ENCODE measurements at places on chromosomes 12 and 14.

DNA sequence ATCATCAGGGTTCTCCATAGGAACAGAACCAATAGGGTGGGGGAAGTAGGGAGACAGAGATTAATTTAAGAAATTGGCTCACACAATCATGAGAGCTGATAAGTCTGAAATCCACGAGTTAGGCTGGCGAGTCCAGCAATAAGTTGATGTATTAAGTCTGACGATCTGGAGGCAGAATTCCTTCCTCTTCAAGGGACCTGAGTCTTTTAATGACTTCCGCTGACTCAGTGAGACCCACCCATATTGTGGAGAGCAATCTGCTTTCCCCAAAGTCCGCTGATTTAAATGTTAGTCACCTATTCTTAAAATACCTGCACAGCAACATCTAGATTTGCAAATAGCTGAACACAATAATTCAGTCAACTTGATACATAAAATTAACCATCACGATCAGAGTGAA lies 97.8 kb downstream of the SPTSSA start:
- DNase-seq, result no peak

DNA sequence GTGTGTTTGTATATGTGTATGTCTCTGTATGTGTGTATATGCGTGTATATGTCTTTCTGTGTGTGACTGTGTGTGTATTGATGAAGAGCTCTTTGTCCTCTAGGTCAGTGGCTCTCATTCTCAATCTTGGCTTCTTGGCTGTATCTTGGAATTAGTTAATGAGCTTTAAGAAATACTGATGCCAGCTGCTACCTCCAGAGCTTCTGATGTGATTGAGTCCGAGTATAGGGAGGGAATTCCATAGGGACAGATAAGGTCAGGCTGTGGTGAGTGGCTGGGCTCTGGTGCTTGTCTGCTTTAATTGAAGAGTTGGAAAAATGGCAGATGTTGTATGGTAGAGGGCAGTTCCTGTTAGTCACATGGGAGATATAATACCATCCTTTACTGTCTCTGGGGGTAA lies 140.1 kb downstream of the C12orf75 start:
- DNase-seq, result no peak

GRCh38 chr14:55715889-55716288 lies 135.9 kb downstream of the KTN1 start:
- no peak for DNase-seq

DNA sequence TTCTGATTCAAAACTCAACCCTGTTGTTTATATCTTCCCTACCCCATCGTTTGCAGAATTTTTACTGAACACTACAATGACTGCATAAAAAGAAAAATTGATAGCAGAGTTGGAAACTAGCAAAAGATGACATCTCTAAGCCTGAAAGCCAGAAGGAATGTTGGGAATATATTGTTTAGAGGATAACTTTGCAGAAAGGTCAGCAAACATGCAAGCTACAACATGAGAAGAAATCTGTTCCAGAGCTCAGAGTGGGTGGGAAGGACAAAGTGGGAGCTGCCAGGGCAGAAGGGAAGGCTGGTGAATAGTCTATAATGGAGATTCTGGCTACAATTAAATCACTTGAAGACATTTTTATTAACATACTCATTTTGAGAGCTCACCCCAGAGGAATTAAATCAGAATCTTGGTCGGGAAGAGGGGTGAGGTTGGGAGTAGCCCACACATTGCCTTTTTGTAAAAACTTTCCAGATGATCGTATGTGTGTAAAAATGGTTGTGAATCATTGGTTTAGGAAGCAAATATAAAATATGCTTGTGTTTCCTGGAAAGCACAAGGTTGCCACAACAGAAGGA lies 574.8 kb downstream of the FLRT2 start:
- DNase-seq, result no peak

DNA sequence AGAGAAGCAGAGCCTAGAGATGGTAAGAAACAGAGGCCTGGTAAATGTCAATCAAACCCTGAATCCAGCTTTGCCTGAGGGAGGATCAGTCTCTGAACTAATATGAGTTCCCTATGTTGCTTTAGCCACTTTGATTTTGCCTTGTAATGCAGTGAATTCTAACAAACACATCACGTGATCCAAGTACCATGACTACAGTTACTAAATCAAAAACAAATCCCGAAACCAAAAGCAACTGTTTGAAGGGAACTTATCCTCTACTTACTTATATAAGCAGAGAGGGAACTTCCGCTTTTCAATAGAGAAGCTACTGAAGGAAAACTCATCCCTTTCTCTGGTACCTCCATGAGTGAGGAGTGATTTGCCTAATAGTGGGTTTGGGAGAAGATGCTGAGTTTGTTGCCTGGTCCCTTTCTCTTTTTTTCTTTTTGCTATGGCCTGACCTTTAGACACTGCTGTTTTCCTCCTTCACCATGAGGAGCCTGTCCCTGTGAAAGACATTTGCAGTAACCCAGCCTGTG lies 7.7 kb upstream of the PPTC7 start:
- DNase-seq, result no peak

- DNase-seq, result no peak
Observed at GRCh38 chr12:3604286-3604685, 113.3 kb downstream of the PRMT8 start.

GRCh38 chr12:29160230-29160629 lies 11.2 kb downstream of the FAR2 start:
- no peak for DNase-seq

DNA sequence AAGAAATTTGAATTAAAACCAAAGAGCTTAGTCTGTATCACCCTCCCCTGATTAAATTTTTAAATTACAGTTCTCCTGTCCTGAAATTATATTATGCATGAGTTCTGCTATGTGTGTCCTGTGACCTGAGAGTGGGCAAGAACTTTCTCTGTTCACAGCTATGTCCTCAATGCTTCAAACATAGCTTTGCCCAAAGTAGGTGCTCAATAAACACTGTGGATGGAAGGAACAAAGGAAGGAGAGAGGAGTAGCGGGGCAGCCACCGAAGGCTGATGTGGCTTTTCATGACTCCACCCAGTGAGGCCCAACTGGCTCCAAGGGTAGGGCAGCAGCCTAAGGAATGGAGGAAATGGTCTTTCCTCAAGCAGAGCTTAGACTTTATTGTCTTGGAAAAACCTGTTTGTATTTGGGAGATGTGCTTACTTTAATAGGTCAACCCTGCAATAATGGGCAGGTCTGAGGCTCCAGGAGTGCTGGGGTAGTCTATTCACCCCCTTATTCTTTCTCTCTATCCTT lies 7.6 kb upstream of the MARK3 start:
- no peak for DNase-seq

GRCh38 chr14:70931008-70931407 lies 23.7 kb downstream of the PCNX1 start:
- no peak for DNase-seq

DNA sequence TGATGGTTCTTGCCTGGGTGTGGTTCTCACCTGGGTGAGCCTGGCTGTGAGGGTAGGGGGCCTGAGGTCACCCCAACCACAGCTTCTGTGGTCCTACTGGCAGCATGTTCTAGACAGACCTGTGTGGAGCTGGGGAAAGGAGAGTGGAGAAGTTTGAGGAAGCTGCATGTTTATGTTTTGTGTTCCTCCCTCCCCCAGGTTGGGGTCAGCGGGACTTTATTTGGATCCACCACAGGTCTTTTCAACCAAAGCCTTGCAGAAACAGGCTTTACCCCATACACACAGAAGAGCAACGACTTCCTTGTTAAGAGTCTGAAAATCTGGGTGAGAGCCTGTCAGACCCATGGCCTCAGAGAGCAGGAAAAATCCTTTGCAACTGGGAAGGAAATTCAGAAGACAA lies 5.6 kb downstream of the CD9 start:
- DNase-seq, result no peak

DNA sequence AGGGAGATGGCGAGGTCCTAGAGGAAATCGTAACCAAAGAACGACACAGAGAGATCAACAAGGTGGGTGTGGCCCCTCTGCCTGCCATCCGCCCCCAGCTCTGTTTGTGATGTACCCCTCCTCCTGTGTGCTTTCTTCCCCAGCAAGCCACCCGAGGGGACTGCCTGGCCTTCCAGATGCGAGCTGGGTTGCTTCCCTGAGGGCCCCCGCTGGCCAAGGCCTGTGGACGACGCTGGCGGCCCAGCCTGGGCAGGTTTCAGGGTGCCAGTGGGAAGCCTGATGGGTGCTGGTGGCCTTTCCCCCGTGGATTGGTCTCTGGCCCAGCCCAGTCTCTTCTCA lies 2.0 kb downstream of the ARL6IP4 start:
- DNase-seq, result no peak

GRCh38 chr12:93785249-93786010 lies 108.3 kb downstream of the CRADD start:
- peak; percentile 27 for DNase-seq

GRCh38 chr12:116880817-116881324 lies 370 bp downstream of the HRK start:
- DNase-seq, result peak; percentile 50

DNA sequence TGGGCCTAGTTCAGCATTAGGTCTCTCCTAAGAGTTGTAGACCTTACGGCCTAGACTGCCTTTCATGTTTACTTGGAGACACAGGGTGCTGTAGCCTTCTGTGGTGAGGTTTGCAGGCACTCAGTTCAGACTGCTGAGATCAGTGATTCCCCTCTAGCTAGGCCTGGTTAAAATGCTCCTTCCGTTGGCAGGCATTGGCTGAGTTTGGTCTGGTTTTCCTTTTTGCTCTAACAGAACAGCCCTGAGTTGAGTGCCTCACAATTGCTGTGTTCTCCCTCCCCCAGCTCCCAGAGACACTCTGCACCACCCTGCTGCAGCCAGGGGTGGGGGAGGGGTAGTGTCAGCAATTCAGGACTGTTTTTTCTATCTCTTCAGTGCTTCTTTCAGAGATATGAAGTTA lies 178.9 kb upstream of the DYRK2 start:
- no peak for DNase-seq

- DNase-seq, result no peak
Observed at GRCh38 chr14:99643343-99643742, 1.6 kb upstream of the HHIPL1 start.

DNA sequence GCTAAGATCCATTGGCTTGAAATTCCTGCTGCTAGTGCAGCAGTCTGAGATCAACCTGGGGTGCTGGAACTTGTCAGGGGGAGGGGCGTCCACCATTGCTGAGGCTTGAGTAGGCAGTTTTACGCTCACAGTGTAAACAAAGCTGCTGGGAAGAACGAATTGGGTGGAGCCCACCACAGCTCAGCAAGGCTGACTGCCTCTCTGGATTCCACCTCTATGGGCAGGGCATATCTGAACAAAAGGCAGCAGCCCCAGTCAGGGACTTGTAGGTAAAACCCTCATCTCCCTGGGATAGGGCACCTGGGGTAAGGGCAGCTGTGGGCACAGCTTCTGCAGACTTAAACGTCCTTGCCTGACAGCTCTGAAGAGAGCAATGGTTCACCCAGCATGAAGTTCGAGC lies 191.7 kb downstream of the ALG10B start:
- DNase-seq, result no peak

DNA sequence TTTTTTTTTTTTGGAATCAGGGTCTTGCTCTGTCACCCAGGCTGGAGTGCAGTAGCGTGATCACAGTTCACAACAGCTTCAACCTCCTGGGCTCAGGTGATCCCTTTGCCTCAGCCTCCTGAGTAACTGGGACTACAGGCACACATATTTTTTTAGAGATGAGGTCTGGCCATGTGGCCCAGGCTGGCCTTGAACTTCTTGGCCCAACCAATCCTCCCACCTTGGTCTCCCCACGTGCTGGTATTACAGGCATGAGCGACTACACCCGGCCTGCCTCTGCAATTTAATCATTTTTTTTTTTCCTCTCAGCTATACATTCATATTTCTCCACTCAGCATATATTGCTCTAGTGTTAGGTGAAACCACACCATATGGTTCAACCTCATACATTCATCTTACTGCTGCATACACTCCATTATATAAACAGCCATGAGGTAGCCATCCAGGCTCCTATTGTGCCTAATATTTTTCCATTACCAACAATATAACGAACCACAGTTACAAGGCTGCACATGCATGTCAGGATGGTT lies 7.1 kb downstream of the STX2 start:
- no peak for DNase-seq

GRCh38 chr12:65779946-65780345 lies 44.3 kb upstream of the HMGA2 start:
- no peak for DNase-seq

GRCh38 chr12:2640709-2641108 lies 154.1 kb upstream of the FKBP4 start:
- no peak for DNase-seq

- peak; percentile 83 for DNase-seq
Observed at GRCh38 chr12:124786061-124786964, 77.4 kb downstream of the SCARB1 start.

DNA sequence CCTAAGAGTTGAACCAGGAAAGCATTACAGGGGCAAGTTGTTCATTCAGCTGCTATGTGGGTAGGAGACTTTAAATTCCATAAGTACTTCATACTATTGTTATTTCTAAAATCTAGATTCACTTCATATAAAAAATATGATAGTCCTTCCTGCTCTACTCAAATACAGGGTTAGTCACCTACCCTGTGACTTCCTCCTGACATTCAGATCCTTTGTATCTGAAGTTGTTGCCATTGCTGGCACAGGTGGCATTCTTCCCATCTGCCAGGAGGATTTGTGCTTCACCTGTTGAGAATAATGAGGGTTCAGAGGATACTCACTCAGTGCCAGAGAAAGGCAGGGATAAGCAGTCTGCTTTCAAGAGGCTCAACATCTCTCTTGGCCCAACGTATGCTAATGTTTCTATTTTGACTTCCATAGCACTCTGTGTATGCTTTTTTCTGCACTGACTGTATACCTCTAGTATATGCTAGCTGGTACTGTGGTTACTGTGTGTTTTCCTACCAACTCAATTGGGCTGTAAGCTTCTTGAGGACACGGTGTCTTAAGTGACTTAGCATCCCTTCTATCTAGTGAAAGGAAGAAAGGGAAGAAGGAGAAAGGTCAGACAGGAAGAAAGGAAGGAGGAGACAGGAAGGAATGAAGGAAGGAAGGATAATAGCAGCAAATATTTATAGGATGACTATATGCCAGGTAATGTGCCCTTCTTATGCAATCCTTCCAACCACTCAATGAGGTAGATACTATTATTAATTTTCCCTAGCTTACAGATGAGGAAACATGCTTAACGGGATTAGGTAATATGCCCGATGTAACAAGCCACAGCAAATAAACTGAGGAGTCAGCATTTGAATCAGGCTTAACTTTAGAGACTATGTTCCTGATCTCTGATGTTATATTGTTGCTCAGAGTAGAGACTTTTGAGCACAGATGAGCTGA lies 38.5 kb upstream of the FGF6 start:
- no peak for DNase-seq

DNA sequence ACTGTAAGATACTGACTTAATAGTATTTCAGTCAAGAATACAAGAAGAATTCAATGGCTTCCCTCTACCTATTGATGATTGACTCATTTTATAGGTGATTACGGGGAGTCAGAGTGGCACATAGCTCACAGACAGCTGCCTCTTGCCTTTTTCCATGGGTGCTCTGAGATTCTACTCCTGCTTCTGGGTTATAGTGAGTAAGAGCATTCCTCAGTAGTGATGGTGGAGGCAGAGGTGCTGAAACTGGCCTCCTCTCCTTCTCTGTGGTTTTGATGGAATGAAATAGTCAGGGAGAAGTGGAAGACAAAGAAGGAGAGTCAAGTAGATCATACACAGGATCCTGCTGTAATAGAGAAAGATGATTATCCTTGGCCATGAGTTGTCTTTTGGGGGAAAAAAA lies 438.2 kb upstream of the FAR2 start:
- no peak for DNase-seq

GRCh38 chr12:64679487-64680001 lies 69.2 kb downstream of the RASSF3 start:
- no peak for DNase-seq

- DNase-seq, result no peak
Observed at GRCh38 chr12:26678697-26679660, 154.0 kb downstream of the ITPR2 start.

- DNase-seq, result no peak
Observed at GRCh38 chr12:119721306-119721705, 53.4 kb downstream of the PRKAB1 start.
